ENCODE measurements at places on chromosomes 11 and 22. TPM values are rescaled to one million over a fixed set of nuclear protein-coding genes. Genes with fewer than 3 reads are reported as not detected.

Gene ZNF408
- 7.9 TPM for total RNA-seq

Gene RNF215
- total RNA-seq: 29.3 TPM

Gene RPUSD4
- total RNA-seq: 41.0 TPM

Gene MYRF
- total RNA-seq: 0.28 TPM

Gene CD248
- total RNA-seq: 0.23 TPM

Gene MIOX
- not detected for total RNA-seq

DNA sequence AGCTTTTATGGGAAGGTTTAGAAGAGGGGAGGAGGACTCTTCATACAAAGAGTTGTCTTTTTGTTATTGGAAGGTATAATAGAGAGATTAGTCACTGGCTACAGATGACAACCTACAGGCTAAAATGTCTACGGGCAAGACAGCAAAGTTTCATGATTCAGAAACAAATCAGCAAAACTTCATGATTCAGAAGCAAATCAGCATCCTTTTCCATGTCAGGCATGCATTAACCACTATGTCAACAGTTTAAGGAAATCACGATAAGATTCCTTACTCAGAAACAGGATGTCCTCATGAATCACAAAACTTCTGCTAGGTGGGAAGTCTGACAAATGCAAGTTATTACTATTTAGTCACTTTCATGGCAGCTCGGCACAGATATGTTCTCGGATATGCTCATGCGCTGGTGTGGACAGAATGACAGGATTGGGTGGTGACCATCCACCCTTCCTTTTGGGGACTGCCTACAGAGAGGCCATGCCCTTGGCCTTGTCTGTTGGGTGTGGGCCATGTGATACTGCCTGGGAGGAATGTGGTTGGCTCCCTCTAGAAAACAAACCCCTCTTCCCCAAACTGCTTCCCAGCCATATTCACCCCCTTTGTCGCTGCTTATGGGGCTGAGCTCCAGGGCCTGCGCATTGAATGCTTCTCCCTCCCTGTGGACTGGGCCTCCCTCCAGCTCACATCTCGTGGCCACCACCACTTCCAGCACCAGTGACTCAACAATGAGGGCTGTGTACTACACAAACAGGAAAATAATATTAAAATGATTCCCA is 10.1 kb downstream of the C11orf91 start:
- DNase-seq: peak; percentile 98

DNA sequence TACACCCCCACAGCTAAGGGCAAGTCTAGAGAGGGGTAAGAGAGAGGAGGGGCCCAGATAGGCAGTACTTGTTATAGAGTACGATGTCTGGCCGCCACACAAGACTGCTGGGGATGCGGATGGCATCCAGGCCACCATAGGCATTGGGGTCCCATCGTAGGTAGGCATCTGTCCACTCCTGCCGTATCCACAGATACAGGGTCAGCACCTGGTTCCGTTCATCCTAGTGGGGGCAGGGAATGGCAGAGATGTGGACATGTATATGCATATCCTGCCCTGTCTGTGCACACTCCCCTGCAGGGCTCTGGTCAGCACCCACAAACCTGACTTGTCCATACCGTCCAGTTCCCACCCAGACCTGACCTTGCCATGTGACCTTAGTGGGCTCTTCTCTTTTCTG is 2.1 kb downstream of the CHRNA10 start:
- no peak for DNase-seq

Gene HBB
- not detected for total RNA-seq

Gene MFRP
- total RNA-seq: not detected

DNA sequence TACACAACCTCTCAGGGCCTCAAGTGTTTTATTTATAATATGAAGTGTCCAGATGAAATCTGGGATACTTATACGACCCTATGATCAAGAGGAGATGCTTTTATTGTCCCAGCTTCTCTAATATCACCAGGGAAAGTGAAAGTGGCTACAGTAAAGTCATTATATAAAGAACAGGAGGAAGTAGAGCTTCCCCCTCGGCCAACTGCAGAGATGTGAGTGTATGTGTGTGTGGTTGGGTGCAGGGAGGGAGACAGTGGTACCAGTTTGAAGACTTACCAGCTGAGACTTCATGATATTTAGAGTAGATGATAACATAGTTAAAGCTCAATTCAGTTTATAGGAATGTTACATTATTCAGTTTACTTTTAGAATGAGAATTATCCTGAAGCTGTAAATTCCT is 373.6 kb upstream of the DDI1 start:
- DNase-seq: peak; percentile 58

Gene OVCH2
- total RNA-seq: not detected

DNA sequence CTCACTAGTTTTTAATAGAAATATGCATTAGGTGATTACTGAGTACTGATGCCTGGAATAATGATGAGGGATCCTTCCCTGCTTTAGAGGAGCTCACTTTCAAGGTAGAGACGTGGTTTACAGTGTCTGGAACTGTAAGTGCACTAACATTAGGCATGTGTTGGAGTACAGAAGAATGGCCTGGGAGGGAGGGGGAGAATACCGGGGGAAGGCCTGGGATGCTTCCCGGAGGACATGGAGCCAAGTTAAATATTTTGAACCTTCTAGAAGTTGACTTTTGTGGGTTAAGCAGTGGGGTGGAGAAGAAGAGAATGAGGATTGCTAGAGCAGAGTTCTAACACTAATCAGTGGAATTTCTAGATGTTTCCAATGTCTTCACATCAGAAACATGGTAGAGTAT is 261.6 kb downstream of the NELL1 start:
- no peak for DNase-seq

Gene FAM168A
- total RNA-seq: 12.1 TPM

DNA sequence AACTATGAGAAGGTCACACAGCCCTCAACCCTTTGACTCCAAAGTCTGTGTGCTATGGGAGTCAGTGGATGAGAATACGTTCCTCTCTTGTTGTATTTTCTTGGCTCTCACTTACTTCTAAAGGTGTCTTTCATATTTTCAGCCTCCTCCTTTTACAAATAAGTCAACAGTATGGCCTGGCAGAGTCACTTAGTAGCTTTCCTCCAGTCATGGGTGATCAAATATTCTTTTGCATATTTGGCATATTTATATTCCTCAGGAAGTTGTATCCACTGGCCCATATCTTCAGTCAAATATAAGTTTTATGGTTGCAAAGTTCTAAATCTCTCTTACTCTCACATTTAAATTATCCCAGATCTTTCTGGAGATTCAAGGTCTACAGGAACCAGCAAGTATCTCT is 327.5 kb downstream of the ETS1 start:
- no peak for DNase-seq

DNA sequence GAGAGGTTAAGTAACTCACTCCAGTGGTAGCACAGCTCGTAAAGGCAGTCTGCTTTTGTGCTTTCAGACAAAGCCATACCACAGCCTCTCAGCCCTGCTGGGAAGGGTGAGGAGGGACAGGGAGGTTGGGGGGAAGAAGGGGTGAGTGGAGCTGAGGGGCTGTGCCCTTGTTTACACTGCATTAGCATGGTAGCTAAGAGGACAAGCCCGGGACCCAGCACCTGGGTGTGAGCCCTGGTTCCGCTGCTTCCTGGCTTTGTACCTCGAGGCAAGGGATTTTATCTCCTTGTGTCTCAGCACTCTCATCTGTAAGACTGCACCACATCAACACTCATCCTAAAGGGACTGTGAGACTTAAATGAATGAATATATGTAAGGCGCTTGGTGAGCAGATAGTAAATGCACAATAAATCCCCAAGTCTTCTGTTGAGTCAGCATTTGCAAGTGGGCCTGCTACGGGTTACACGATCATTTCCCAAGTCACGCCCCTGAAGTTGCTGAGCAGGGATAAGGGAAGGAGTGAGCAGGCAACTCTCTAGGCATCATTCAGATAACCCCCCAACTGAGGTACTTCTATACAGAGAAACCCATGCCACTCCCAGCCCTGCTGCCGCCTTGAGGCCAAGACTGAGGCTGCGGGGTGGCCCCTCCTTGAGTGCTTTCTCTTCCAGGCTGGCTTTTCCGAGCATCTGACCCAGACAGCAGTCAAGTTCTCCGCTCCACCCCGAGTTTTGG is 7.5 kb downstream of the RASD2 start:
- peak; percentile 23 for DNase-seq

Gene RBMXL2
- total RNA-seq: not detected

Gene C11orf65
- total RNA-seq: 0.09 TPM

DNA sequence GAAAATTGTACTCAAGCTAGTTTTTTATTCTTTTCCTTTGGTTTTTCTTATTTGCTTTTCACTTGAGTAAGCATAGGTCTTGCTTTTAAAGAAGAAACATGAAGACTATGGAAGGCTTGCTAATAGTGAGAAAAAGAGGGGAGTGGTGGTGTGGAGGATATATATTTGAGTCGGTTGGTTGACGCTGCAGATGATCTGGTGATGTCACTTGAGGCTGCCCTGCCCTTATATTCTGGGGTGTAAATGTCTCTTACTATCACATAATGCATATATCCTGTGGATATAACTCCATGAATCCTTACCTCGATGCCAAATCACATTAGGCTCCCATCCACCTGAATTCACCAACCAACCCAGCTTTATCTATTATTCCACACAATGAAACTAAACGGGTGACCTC is 2.9 kb downstream of the GRIA4 start:
- no peak for DNase-seq

GRCh38 chr11:17531636-17532113 is 12.5 kb downstream of the USH1C start:
- DNase-seq: peak; percentile 47

Gene WBP2NL
- total RNA-seq: not detected

DNA sequence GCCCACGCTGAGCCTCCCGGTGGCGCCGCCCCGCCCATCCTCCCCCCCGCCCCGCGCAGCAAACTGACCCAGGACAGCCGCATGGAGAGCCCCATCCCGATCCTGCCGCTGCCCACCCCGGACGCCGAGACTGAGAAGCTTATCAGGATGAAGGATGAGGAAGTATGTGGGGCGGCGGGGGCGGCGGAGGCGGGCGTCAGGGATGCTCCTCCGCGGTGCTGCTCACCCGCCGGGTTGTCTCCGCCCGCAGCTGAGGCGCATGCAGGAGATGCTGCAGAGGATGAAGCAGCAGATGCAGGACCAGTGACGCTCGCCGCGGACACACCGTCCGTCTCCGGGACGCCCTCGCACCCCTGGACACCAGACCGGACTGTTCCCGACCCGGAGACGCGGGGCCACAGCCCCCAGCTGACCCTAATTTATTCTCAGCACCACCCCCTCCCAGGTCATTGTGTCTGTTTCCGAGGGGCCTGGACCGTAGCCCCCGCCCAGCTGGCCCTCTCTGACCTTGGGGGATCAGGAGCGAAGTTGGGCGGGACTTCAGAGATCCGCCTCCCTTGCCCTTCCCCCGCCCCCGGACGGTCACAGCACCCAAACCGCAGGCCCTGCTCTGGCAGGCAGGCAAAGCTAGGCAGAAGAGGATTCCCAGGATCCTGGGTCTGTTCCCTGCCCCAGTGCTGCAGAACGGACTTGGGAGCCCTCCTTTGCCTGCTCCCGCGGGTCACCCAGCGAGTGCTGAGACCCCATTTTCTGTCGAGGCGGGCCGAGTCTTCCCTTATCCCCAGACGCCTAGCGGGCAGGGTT is 959 bp upstream of the GP1BB start:
- DNase-seq: no peak

DNA sequence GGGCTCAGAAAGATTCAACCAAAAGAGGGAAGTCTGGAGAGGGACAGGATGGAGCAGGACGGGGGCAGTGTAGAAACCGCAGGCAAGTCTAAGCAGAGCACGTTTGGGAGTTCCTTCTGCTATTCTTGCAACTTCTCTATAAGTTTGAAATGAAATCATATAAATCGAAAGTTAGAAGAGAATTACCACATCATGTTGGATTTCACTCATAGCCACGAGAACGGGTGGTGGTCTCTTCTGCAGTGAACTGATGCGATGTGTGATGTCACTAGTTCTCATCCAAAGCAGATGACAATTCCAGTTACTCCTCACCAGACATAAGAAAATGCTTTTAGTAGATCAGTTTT is 36.0 kb downstream of the KCNQ1 start:
- no peak for DNase-seq

Gene NPAS4
- total RNA-seq: not detected

DNA sequence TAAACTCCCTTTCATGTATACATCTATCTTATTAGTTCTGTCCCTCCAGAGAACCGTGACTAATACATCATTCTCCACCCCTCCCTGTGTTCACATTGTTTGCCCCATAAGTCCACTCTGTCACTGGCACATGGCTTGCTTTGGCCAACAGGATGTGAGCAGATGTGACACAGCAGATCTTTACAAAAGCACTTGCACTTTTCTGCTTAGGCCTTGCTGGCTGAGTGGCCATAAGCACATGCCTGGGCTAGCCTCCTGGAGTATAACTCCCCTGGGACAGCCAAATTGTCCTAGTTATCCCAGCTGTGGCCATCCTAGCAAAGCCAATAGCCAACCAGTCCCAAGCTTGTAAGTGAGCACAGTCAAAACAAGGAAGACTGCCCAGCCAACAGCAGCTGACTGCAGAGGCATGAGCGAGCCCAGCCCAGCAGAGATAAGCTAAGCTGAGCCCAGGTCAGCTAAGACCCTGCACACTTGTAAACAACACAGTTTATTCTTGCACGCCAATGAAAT is 9.7 kb upstream of the RCN1 start:
- DNase-seq: peak; percentile 67
